ENCODE measurements at places on chromosomes 2 and 18. TPM values are rescaled to one million over a fixed set of nuclear protein-coding genes. Genes with fewer than 3 reads are reported as not detected.

DNA sequence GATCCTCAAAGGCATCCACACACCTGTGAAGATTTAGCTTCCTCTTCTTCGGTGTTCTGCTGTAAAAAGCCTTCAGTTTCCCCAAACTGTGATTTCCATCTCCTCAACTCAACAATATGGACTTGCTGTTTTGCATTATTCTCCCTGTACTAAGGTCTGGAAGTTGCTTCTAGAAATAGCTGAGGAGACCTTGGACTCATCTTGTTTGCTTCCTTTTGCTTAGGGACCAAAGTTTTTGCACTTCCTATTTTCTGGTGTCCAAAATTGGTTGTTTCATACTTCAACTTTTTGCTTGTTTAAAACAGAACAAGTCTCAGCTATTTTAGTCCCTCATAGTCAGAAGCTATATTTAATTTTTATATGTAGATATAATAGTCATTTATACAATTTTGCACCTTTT, 201.9 kb upstream of the COPS8 start:
- no peak for DNase-seq

The SCG2 gene
- 37.1 TPM for polyA plus RNA-seq

The SERPINB10 gene
- not detected for polyA plus RNA-seq

GRCh38 chr2:151475071-151475470, 65.4 kb downstream of the RIF1 start:
- DNase-seq = no peak

DNA sequence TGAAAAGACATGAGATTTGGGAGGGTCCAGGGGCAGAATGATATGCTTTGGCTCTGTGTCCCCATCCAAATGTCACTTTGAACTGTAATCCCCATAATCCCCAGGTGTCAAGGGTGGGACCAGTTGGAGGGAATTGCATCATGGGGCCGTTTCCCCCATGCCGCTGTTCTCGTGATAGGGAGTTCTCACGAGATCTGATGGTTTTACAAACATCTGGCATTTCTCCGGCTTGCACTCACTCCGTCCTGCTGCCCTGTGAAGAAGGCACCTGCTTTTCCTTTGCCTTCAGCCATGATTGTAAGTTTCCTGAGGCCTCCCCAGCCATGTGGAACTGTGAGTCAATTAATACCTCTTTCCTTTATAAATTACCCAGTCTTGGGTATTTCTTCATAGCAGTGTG, 51.4 kb downstream of the LPIN1 start:
- DNase-seq = no peak

Measured in adrenal gland (tissue), 19 donors.